Hepatocyte (in vitro differentiated cells): ENCODE measurements at places on chromosomes 5 and 9. TPM values are rescaled to one million over a fixed set of nuclear protein-coding genes. Genes with fewer than 3 reads are reported as not detected.

Gene KIF12
- 31.9 and 39.9 TPM in 2 replicates for total RNA-seq

Gene WNK2
- 6.2 and 8.9 TPM in 2 replicates for total RNA-seq

Gene IFNA10
- total RNA-seq, result not detected in 2 replicates

Gene ALDOB
- 236 and 264 TPM in 2 replicates for total RNA-seq

Gene UBE2QL1
- 0.17 and 0.36 TPM in 2 replicates for total RNA-seq

Gene MEF2C
- 11.0 and 14.6 TPM in 2 replicates for total RNA-seq

DNA sequence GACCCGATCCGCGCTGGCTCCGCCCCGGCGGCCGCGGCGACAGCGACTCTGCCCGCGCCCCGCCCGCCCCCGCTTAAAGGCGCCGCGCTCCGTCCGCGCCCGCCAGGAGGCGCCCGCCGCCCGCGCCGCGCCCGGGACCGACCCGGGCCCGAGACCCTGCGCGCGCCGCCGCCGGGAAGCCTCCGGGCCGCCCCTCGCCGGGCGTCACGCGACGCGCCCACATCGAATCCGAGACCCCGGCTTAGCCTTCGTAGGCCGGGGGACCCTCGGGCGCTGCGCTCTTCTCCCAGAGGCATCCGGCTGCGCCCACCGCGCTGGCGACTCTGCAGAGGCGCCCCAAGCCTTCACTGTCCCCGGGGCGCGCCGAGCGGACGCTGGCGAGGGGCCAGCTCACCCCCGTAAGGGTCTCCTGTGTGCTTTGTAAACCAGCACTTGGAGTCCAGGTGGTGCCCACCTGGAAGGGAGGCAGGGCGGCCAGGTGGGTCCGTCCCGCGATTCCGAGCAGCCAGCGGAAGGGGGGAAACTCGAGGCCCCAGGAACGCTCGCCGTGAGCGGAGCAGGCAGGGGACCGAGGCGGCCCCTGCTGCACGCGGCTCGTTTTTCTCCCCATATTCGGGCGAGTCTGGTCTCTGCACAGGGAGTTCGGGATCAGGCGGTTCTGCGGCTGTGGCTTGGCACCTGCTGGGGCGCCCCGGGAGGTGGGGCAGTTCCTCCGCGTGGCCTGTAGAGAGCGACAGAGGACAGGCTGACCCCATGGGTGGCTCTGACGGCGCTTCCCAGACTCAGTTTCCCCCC lies 423 bp upstream of the ABCA2 start:
- peak; percentile 91 for DNase-seq

DNA sequence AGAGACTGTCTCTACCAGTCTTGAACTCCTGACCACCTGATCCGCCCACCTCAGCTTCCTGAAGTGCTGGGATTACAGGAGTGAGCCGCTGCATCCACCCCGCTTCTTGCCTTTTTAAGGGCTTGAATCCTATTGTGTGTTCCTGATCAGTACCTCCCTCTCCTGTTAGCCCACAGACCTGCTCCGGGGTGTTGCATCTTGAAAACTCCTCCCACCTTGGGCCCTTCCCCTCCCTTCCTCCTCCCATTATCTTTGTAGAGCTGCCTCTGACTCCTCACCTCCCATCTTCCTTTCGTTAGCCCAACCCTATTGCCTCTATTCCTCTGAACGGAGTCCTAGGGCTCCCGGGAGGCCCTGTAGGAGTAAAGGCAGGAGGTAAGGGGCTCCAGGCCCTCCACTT lies 48.5 kb upstream of the NEK6 start:
- no peak for DNase-seq

GRCh38 chr9:115250621-115251032 lies 132.7 kb upstream of the TNC start:
- DNase-seq, result peak; percentile 43

DNA sequence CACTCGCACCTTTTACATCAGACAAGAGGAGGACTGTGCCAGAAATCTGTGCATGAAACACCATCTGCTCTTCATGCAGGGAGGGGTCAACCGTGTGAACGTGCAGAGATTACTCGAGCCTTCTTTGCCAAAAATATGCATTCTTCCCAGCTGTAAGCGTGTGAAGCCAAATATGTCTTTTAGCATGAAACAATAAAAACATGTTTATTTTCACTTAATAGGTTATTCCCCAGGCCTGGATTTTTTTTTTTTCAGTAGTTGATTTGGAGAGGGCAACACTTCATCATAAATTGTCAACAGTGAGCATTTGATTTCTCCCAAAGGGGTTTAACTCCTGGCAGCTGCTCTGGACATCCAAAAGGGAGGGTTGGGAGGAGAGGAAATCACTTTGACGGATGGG lies 23.8 kb downstream of the PLAC8L1 start:
- no peak for DNase-seq

GRCh38 chr9:98576354-98576753 lies 132.4 kb downstream of the GABBR2 start:
- no peak for DNase-seq

- DNase-seq, result no peak
Observed at GRCh38 chr9:101139082-101139481, 110.6 kb downstream of the PLPPR1 start.

GRCh38 chr5:75551471-75551870 lies 39.8 kb downstream of the POLK start:
- DNase-seq, result no peak
